ENCODE measurements at places on chromosomes 4 and X. TPM values are rescaled to one million over a fixed set of nuclear protein-coding genes. Genes with fewer than 3 reads are reported as not detected.

- H3K4me1 ChIP-seq = no peaks in the 10 kb centered on the region
- no peaks in the 10 kb centered on the region for H3K36me3 ChIP-seq
- H3K27ac ChIP-seq = no peak overlapping the region
- DNase-seq = no peak
- no peak overlapping the region for H3K4me3 ChIP-seq
Observed at GRCh38 chr4:24930151-24930550, 17.3 kb upstream of the CCDC149 start.

- no peak for DNase-seq
- no peak overlapping the region for H3K27ac ChIP-seq
- H3K36me3 ChIP-seq = no peaks in the 10 kb centered on the region
Observed at GRCh38 chr4:25413261-25413660, 36.2 kb downstream of the ANAPC4 start.

GRCh38 chrX:68916891-68917290 is 88.1 kb downstream of the EFNB1 start:
- no peak for DNase-seq
- H3K4me1 ChIP-seq = no peaks in the 10 kb centered on the region
- H3K27me3 ChIP-seq = no peaks in the 10 kb centered on the region
- H3K27ac ChIP-seq = no peak overlapping the region

DNA sequence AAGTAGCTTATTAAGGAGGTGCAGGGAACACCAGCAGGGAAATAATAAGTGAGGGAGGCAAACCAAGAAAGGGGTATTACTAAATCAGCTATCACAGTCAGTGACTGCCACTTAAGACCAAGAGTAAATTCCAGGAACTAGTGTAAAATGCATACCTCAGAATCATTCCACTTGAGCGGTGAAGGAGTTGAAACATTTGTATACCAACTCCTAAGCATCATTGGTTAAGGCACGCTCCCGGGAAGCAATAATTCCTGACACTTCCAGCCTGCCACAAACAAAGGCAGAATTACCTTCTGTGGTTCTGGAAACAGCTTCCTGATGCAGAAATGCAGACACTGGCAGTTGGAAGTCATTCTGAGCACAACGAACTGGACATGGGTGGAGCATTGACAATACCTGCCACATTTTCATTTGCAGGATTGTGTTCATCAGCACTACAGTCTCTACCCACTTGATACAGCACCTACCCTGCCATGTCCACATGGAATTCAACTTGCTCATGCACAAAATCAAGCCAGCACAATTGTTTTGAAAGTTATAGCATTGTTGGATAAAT is 82.1 kb downstream of the PPP1R2C start:
- no peaks in the 10 kb centered on the region for H3K36me3 ChIP-seq
- no peaks in the 10 kb centered on the region for H3K4me1 ChIP-seq
- peaks cover 4% of the 10 kb centered on the region for H3K27me3 ChIP-seq
- no peak overlapping the region for H3K27ac ChIP-seq
- DNase-seq = no peak

- no peaks in the 10 kb centered on the region for H3K4me1 ChIP-seq
- no peak overlapping the region for H3K27ac ChIP-seq
- no peak for DNase-seq
Observed at GRCh38 chrX:24575496-24575895, 71.7 kb downstream of the PCYT1B start.

DNA sequence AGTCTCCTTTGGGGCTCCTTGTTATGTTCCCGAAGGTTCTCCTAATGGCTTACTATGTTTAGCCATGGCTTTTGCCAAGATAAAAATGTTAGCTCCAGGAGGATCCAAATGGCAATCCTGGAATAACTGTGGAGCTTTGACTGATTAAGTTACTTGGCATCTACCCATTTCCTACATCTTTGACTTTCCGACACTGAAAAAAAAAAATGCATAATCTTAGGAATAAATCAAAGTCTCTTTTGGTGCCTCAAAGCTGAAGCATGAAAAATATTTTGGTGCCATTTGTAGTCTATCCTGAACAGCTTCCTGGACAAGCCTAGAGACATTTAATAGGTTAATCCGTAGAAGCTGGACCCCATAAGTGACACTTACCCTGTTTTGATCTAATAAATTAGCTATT is 191.7 kb downstream of the PALLD start:
- DNase-seq = no peak
- no peaks in the 10 kb centered on the region for H3K4me1 ChIP-seq
- H3K36me3 ChIP-seq = no peaks in the 10 kb centered on the region
- no peak overlapping the region for H3K27ac ChIP-seq
- no peaks in the 10 kb centered on the region for H3K27me3 ChIP-seq

GRCh38 chr4:177505171-177505615 is 63.0 kb upstream of the AGA start:
- H3K27me3 ChIP-seq = no peaks in the 10 kb centered on the region
- no peak for DNase-seq
- H3K36me3 ChIP-seq = no peaks in the 10 kb centered on the region
- H3K4me1 ChIP-seq = no peaks in the 10 kb centered on the region
- H3K4me3 ChIP-seq = no peak overlapping the region

- no peak overlapping the region for H3K4me3 ChIP-seq
- H3K27ac ChIP-seq = no peak overlapping the region
- H3K4me1 ChIP-seq = no peaks in the 10 kb centered on the region
Observed at GRCh38 chr4:116639070-116639577, 446.3 kb downstream of the TRAM1L1 start.

GRCh38 chr4:7766661-7767345 is 172.9 kb downstream of the AFAP1 start:
- no peaks in the 10 kb centered on the region for H3K27me3 ChIP-seq
- H3K4me1 ChIP-seq = no peaks in the 10 kb centered on the region
- no peak overlapping the region for H3K4me3 ChIP-seq
- H3K27ac ChIP-seq = no peak overlapping the region
- DNase-seq = peak; percentile 47

DNA sequence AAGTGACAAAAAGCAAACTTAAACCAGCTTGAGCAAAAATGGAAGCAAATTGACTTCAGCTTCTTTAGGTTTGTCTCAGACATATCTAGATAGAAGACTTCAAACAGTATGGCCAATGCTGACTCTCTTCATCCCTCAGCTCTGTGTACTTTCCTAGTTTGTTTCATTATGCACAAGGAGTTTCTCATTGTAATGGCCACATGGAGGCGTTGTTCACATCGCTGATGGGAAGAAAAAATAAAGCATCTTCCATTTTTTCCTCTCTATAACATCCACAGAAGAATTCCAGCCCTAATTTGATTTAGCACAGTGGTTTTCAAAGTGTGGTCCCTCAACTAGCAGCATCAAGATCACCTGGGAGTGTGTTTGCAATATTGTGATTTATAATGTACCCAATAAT is 397.5 kb upstream of the PRKX start:
- no peaks in the 10 kb centered on the region for H3K27me3 ChIP-seq
- no peaks in the 10 kb centered on the region for H3K36me3 ChIP-seq
- no peak for DNase-seq
- no peak overlapping the region for H3K27ac ChIP-seq
- no peaks in the 10 kb centered on the region for H3K4me1 ChIP-seq

GRCh38 chr4:49221209-49221608 is 235.1 kb downstream of the CWH43 start:
- no peaks in the 10 kb centered on the region for H3K36me3 ChIP-seq
- H3K4me3 ChIP-seq = no peak overlapping the region
- DNase-seq = no peak
- H3K27ac ChIP-seq = no peak overlapping the region

GRCh38 chr4:186487726-186488125 is 67.6 kb downstream of the MTNR1A start:
- no peaks in the 10 kb centered on the region for H3K36me3 ChIP-seq
- H3K27ac ChIP-seq = no peak overlapping the region
- H3K4me1 ChIP-seq = no peaks in the 10 kb centered on the region
- DNase-seq = no peak
- no peaks in the 10 kb centered on the region for H3K27me3 ChIP-seq

DNA sequence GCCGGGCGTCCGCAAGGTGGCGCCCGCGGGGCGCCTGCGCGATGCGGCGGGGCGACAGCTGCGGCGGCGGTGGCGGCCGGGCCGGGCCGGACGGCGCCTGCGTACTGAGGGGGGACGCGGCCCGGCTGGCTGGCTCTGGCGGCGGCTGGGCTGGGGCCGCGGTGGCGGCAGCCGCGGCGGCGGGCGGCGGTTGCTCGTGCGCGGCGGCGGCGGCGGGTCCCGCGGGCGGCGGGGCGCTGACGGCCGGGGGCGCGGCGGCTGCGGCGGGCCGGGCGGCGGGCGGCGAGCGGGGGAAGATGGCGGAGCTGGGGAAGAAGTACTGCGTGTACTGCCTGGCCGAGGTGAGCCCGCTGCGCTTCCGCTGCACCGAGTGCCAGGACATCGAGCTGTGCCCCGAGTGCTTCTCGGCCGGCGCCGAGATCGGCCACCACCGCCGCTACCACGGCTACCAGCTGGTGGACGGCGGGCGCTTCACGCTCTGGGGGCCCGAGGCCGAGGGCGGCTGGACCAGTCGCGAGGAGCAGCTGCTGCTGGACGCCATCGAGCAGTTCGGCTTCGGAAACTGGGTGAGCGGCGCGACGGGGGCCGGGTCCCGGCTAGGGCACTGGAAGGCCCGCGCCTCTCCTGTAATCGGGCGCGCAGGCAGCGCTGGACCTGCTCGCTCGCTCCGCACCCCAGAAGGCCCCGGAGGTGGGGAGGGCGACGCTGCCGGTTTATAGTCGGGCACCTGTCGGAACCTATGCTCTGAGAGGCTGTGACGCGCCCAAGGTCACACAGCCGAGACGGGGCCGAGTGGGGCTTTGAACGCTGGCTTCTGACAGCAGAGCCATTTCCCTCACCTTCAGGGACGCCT is at the start of gene TADA2B:
TSS of gene TADA2B (plus strand) at position 89 of the 853 bp plus-strand sequence. CDS start at position 297, 208 bp downstream.
- H3K4me1 ChIP-seq = peaks cover 30% of the 10 kb centered on the region
- DNase-seq = peak; percentile 90
- H3K27ac ChIP-seq = peak within 1 kb of the TSS; percentile 89
- H3K27me3 ChIP-seq = no peaks in the 10 kb centered on the region
- H3K4me3 ChIP-seq = peak within 1 kb of the TSS; percentile 93
- no peaks in the 10 kb centered on the region for H3K36me3 ChIP-seq

DNA sequence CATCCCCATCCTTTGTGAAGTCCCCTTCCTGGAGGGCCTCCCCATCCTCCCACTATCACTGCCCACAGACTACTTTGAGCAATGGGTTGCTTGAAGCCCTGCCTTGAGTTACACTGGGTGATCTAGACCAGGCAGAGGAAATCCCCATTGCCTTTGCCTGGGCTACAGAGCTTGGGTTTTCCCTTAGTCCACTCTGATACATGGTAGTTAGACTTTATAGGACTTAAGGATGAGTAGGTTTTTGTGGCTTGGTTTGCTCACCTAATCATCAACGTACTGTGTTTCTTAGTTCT is 56.6 kb downstream of the TMEM131L start:
- H3K36me3 ChIP-seq = no peaks in the 10 kb centered on the region
- DNase-seq = no peak

- no peak overlapping the region for H3K4me3 ChIP-seq
- no peak overlapping the region for H3K27ac ChIP-seq
- H3K36me3 ChIP-seq = no peaks in the 10 kb centered on the region
- H3K27me3 ChIP-seq = no peaks in the 10 kb centered on the region
- DNase-seq = no peak
- no peaks in the 10 kb centered on the region for H3K4me1 ChIP-seq
Observed at GRCh38 chr4:34271479-34272355, 1972.6 kb downstream of the ARAP2 start.

- H3K4me3 ChIP-seq = no peak overlapping the region
- no peaks in the 10 kb centered on the region for H3K27me3 ChIP-seq
- DNase-seq = no peak
- no peaks in the 10 kb centered on the region for H3K4me1 ChIP-seq
- H3K27ac ChIP-seq = peak overlapping the region; percentile 75
- H3K36me3 ChIP-seq = peaks cover 26% of the 10 kb centered on the region
Observed at GRCh38 chr4:185657183-185657582, 121.9 kb upstream of the PDLIM3 start.

RASSF6 gene
- 3.1 TPM for total RNA-seq

HPSE gene
- total RNA-seq = 1.5 TPM

CXCL6 gene
- 0.82 TPM for total RNA-seq

UGT2B17 gene
- total RNA-seq = 0.43 TPM

SPRY1 gene
- total RNA-seq = 19.4 TPM

MAGEB17 gene
- 0.79 TPM for total RNA-seq

FMR1NB gene
- not detected for total RNA-seq

Measured in pancreas (tissue), 10 donors.